ENCODE measurements at places on chromosomes 12 and 14. TPM values are rescaled to one million over a fixed set of nuclear protein-coding genes. Genes with fewer than 3 reads are reported as not detected.

- no peak for DNase-seq
These were observed 394.4 kb downstream of the IPO8 start for GRCh38 chr12:30301291-30301690.

DNA sequence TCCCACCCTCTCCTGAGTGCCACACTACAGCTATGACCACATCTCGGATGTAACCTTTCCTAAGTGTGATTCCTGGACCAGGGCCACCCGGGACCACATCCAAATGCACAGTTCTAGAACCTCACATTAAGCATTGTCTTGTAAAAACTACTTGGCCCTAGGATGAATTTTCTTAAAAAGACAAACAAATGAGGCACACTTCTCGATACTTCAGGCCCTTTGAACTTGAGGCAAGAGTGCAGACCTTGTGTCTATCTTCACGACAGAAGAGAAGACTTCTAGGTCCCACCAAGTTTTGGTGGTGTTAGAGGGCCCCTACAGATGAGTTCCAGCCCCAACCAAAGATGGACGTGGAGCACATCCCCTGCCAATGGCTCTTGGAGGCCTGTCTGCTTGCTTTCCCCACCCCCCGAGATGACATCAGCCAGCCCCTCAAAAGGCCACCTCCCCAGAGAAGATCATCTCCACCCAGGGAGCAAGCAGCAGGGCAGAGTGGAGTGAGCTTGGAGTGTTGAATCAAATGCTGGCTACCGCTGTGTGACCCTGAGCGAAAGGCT lies 9.3 kb downstream of the ISCU start:
- no peak for DNase-seq

DNA sequence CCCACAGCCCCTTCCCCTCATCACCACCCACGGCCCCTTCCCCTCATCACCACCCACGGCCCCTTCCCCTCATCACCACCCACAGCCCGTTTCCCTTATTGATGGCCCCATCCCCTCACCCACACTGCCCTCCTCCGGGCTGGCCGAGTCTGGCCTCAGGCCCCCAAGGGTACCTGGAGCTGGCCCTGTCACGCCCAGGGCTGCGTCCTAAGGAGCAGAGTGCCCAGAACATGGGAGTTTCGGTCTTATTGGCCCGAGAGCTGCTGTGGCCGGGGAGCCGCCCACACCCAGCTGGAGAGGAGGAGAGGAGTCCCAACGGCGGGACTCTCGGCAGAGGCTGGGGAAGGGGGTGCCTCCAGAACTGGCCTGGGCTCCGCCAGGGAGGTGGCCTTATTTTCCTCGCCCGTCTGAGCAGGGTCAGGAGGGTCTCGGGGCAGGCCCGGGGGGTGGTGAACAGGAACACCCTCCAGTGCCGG lies 182.3 kb downstream of the KIF26A start:
- no peak for DNase-seq

- DNase-seq: no peak
These were observed 1.3 kb downstream of the CLSTN3 start for GRCh38 chr12:7131502-7131866.

- no peak for DNase-seq
These were observed 4.6 kb downstream of the CDH24 start for GRCh38 chr14:23052671-23053070.

GRCh38 chr12:25056486-25057130 lies 107.7 kb upstream of the BCAT1 start:
- DNase-seq: no peak

GRCh38 chr12:56818629-56819028 lies 55.5 kb downstream of the HSD17B6 start:
- DNase-seq: no peak

- no peak for DNase-seq
These were observed 12.1 kb downstream of the KRT85 start for GRCh38 chr12:52355176-52355575.

DNA sequence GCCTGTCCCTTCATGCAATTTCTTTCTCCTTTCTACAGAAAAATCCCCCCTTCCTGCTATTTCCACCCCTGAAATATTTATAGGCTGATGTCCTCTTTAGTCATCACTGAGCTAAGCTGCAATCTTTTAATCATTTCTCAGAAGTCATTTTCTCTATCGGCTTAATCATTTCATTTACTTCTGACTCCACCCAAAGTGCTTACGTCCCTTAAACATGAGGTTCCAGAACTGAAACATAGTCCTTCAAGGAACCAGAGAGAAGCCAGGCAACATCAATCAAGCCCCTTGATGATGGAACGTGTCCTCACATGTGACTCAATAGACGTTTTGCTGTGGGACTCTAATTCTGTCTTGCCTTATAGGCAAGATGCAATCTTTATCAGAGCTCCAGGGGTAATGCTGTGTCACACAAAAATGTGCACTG lies 148.7 kb upstream of the KRR1 start:
- DNase-seq: no peak

GRCh38 chr14:54599966-54600716 lies 33.2 kb downstream of the SAMD4A start:
- DNase-seq: no peak

The ACRBP gene
- 3.5 TPM for polyA plus RNA-seq

- DNase-seq: no peak
These were observed 66.1 kb downstream of the FUT8 start for GRCh38 chr14:65478596-65478995.

The CCNB1IP1 gene
- 115 TPM for polyA plus RNA-seq

DNA sequence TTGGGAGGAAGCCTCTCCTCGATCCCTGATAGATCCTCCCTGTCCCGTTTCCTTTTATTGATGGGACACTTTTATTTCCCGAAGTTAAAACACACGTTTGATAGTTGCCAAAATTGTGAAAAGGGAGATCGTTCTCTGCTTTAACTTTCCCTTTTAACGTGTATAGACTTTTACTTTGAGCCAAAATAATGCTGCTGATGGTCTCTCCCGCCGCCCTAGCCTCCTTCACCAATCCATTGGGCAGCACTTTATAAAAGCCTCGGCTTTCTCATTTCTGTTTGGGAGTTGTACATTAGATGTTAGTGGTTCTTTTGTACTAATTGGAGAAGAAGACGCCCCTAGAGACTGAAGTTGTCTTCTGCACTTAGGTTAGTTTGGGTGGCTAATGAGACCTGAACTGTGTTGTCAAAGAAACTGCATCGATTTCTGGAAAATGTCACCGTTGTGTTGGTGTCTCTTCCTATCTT lies 1.4 kb downstream of the TMTC2 start:
- DNase-seq: no peak

- DNase-seq: no peak
These were observed 97.6 kb upstream of the SLC38A2 start for GRCh38 chr12:46470036-46470627.

The STAC3 gene
- polyA plus RNA-seq: 3.3 TPM

DNA sequence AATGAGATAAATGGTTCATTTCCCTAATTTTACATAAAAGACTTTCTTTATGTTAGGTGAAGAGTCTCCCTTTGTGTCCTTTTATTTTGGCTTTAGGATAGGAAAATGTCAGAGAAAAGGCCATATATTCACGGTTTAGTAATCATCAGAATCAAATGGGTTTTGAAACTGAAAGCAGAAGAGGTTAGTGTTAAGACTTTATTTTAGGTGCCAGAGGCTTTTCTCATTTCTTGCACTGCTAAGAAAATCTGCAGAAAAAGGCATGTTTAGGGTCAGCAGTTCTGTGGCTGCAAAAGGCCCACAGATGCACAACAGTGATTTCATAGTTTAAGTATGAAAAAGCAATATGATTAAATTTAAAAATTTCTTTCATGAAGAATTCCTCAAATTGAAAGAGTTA lies 80.4 kb upstream of the SINHCAF start:
- no peak for DNase-seq

DNA sequence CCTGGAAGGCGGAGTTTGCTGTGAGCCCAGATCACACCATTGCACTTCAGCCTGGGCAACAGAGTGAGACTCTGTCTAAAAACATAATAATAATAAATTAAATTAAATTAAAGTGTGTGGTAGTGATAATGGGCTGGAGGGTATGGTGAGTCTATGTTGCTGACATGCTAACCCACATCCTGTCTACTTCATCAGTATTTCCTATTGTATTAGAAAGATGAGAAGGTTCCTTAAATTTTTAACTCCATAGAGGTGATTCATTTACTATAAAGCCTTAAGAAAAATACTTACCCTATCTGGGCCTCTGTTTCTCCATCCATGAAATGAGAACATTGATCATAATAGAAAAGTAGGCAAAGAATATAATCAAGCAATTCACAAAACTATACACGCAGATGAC lies 280.5 kb downstream of the FBXL14 start:
- DNase-seq: no peak

DNA sequence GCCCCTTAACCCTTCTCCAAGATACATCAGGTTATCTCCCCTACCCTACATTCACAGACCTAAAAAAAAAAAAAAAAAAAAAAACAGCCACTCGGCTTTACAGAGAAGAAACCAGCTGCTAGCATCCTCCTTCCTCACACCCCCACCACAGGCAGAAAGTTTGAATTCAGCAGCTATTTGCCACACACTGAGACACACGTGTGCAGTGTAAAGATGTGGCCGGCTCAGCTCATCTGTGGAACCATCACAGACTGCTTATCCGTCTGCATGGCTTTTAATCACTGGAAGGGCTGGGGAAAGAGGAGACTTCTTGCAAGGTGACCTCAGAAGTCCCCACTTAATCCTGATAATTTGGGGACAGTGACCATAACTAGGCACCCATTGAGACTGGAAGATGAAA lies 50.0 kb downstream of the VWF start:
- no peak for DNase-seq

The AMN gene
- polyA plus RNA-seq: 17.7 TPM

DNA sequence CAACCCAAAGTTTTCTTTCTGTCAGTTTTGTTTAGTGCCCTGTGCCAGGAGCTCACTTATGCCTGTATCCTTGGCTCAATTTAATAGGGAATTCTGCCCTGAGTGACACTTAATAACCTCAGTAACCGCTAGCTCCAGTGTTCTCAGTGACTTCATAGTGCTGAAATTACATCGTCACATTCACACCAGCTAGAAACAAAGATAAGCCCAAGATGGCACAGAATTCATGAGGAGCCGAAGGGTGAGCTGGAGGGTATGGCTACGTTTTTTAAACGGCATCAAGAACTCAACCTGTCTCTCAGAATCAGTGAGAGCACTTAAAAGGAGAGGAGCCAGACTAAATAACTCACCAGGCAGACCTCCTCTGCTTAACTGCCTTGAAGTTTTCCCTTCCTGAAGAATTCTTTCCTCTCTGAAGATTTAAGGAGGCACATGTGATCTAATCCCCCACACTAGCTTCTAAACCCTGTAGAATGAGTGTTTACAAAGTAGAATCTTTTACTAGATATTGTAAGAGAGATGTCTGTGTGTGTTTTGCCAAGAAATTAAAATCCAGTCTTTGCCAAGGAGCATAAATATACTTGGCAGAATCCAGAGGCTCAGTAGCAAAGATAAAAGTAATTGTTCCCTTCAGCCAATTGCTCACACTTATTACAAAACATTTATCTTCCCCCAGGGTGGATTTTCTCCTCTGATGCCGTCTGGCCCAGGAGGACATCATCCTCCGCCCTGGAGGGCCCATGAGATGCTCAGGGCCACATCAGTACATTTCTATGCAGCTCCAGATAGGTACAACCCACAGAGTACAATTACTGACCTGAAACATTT lies 37.3 kb downstream of the PTGER2 start:
- DNase-seq: peak; percentile 56

DNA sequence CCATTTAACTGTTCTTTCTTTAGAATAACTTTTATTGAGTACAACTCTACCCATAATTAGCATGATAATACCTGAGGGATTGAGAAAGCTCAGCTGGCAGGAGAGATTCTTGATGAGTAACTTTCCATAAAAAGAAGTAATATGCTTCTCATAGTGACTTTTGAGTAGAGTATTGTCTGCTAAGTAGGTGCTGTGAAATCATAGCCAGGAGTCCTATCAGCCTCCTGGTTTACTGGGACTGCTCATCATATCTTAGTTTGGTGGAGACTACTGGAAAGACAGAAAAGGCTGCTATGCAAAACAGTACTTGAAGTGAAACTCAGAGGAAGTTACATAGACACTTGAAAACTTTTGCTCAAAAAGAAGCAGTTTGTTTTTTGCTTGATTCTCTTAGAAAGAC lies 113.3 kb upstream of the ATP2B1 start:
- no peak for DNase-seq

DNA sequence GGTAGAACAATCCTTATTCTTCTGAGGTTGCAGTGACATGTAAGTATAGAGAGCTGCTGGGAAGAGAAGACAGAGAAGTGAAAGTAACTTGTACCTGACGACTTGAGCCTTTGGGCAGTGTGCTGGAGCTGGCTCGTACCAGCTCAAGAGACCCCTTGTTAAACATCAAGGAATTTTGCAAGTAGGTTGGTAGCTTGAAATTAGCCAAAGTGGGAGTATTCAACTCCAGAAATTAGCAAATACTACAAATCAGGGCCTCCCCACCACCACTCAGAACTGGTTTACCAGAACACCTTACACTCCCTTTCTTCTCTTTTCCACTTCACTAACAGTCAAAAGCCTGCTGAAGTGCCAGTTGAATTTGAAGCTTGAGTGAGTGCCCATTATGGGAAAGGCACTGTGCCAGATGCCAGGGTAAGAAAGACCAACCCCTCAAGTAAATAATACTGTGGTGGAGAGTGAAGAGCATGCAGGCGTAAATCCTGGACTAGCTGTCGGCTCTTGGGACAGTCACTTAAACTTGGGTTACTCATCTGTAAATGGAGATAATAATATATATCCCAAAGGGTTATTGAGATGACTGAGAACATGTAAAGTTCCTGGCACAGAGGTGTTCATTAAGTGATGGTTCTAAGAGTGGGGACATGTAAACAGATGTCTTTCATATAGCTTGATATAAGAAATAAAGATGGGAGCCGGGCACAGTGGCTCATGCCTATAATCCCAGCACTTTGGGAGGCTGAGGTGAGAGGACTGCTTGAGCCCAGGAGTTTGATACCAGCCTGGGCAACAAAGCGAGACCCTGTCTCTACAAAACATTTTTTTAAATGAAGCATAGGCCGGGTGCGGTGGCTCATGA lies 27.0 kb upstream of the EID3 start:
- DNase-seq: no peak

GRCh38 chr12:53005215-53005985 lies 856 bp upstream of the EIF4B start:
- DNase-seq: no peak

DNA sequence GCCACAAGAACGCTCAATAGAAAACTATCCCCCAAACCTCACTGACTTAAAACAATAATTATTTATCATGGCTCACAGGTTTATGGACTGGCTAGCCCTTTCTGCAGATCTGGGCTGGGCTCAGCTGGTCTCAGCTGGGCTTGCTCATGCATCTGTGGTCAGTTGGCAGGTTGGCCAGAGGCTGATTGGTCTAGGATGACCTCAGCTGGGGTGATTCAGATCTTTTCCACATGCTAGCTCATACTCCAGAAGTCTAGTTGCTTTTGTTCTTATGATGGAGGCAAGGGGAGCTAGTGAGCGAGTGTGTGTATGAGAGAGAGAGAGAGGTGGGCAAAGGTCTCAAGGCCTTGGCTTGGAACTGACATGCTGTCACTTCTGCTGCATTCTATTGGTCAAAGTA lies 181.2 kb upstream of the NRXN3 start:
- no peak for DNase-seq

The CCND2 gene
- polyA plus RNA-seq: 42.2 TPM

The RNASE1 gene
- polyA plus RNA-seq: 180 TPM

The CACNA2D4 gene
- polyA plus RNA-seq: 2.3 TPM

- no peak for DNase-seq
These were observed 58.2 kb upstream of the FLRT2 start for GRCh38 chr14:85471744-85472143.

- no peak for DNase-seq
These were observed 96.6 kb upstream of the SLC35F4 start for GRCh38 chr14:57962325-57963035.

GRCh38 chr14:71749613-71750238 lies 182.5 kb upstream of the RGS6 start:
- DNase-seq: no peak

The FOXJ2 gene
- 19.9 TPM for polyA plus RNA-seq

The SPTB gene
- 11.0 TPM for polyA plus RNA-seq

GRCh38 chr12:119659289-119659897 lies 8.5 kb upstream of the PRKAB1 start:
- no peak for DNase-seq

Measured in right renal cortex interstitium (tissue), 3 donors.